ENCODE measurements at places on chromosomes 16 and 17.

GRCh38 chr16:23452572-23453337 lies at the start of gene COG7:
Gene COG7, minus strand, starts transcription at chr16:23453189. Its CDS starts 195 bp downstream, at chr16:23452994.
- DNase-seq, result peak; percentile 91

DNA sequence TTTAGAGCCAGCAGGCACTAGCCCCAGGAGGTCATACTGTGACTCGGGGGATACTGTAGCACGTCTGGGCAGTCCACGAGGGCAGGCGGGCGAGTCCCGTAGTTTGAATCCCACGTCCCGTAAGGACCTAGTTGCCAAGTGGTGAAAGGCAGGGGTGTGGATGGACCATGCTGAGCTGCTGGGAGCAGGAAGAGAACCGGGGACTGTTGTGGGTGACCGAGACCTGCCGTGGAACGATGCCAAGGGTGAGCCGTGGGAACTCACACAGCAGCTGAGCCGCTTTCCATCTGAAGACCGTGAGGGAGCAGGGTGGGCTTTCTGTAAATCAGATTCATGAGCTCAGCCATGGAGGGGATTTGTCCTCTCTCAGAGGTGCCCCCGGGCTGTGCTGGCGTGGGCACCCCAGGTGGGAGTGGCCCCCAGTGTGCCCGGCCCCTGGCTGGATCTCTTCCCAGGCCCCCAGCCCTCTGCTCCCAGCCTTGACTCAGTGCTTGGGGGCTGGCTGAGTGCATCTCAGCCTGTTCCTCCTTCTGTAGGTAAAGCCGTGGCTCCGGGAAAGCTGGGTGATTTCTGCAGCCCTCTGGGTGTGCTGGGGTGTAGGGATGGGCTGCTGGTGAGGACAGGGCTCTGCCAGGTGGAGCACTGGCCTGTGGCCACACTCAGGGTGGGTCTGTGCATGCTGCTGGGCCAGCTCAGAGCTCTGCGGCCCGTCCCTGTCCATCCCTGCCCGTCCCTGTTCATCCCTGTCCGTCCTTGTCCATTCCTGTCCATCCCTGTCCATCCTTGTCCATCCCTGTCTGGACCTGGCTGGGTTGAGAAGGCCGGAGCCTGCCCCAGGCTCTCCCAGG lies 13.6 kb downstream of the ASPSCR1 start:
- no peak for DNase-seq

GRCh38 chr17:17568772-17569195 lies 22.7 kb downstream of the PEMT start:
- DNase-seq, result peak; percentile 60

- no peak for DNase-seq
Observed at GRCh38 chr16:79595231-79595641, 5.3 kb downstream of the MAF start.

- DNase-seq, result peak; percentile 78
Observed at GRCh38 chr16:31471875-31472708, at the start of gene TGFB1I1. Gene TGFB1I1, plus strand, starts transcription at chr16:31472152. Its CDS starts 37 bp downstream, at chr16:31472189.

DNA sequence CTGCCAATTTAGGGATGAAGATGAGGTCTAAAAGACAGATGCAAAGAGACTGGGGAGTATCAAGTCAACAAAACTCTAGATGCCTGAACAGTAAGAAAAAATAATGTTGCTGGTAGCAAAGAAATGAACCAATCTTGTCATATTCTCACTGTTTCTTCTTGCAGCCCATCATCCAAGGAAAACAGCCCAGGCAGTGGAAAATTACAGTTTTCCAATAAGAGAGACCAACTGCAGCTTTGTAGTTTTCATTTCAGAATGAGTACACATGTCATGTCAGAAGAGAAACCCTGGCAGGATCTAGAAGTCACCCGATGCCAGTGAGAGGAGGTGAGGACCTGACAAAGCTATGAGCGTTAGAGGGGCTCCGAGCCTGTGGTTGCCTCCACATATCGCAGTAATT lies 500.4 kb upstream of the PSMD7 start:
- no peak for DNase-seq

GRCh38 chr17:53655591-53655990 lies 167.1 kb upstream of the KIF2B start:
- DNase-seq, result no peak

- no peak for DNase-seq
Observed at GRCh38 chr16:88552166-88552565, 18.0 kb upstream of the ZC3H18 start.

DNA sequence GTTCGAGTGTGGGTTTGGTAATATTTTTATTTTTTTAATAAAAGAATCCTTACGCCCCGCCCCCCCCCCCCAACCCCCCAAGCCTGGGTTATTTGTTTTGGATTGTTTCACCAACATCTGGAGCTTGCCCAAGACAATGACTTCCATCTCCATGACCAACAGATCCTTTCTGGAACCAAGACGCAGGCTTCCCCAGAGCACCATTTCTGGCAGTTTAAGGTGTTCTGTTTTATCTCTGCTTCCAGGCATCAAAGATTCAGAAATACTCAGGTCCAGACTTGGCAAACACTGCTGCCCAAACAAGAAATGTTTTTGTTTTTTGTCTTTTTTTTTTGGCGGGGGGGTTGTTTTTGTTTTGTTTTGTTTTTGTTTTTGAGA lies 56.1 kb downstream of the PLXDC1 start:
- DNase-seq, result no peak

DNA sequence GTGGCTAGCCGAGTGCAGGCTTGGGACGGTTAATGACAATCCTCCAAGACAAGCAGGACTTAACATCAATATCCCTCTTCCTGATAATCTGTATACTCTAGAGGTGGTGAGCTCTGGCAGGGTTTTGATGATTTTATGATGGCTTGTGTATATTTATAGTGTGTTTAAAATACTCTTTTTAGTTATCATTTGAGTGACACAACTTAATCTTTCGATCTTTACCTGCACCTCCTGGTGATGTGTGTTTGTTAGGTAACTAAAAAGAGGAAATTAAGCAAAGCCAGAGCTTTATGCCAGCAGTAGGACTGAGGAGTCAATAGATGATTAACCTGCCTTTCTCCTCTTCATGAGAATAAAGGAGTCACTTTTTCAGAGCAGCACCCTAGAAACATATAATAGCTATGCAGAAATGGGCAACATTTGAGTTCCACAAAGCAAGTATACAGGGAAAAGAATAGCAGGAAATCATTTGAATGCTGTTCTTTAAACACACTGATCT lies 210.5 kb downstream of the IRX3 start:
- DNase-seq, result no peak

GRCh38 chr16:53055541-53056391 lies 975 bp downstream of the CHD9 start:
- DNase-seq, result peak; percentile 92

GRCh38 chr17:17034496-17035075 lies 7.7 kb upstream of the MPRIP start:
- DNase-seq, result no peak

DNA sequence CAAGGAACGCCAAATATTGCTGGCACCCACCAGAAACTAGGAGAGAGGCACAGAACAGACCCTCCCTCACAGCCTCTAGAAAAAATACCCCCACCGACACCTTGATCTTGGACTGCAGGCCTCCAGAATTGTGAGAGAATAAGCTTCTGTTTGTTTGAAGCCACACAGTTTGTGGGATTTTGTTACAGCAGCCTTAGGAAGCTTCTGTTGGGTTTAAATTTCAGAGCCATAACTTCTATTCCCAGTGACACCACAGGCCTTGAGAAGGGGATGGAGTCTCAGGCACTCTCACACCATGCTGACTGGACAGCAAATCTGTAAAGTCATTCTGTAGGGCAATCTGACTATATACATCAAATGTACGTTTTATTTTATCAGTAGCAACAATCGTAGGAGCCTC lies 38.6 kb downstream of the RNF112 start:
- no peak for DNase-seq

- DNase-seq, result no peak
Observed at GRCh38 chr17:59409336-59410048, 78.0 kb downstream of the YPEL2 start.

- peak; percentile 28 for DNase-seq
Observed at GRCh38 chr17:60863892-60864707, 186.4 kb downstream of the BCAS3 start.

DNA sequence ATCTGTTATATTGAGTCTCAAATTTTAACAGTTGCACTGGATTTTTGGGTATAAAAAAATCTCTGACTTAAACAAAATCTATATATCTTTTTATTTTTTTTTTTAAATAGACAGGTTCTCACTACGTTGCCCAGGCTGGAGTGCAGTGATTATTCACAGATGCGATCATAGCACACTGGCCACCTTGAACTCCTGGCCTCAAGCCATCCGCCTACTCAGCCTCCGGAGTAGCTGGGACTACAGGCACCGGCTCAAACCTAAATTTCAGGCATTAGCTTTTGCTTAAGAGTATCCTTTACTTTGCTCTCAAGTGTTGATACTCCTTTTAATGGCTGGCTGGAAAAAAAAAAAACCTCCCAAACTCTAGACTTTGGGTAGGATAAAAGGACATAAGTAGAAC lies 61.6 kb downstream of the RPGRIP1L start:
- DNase-seq, result peak; percentile 10

DNA sequence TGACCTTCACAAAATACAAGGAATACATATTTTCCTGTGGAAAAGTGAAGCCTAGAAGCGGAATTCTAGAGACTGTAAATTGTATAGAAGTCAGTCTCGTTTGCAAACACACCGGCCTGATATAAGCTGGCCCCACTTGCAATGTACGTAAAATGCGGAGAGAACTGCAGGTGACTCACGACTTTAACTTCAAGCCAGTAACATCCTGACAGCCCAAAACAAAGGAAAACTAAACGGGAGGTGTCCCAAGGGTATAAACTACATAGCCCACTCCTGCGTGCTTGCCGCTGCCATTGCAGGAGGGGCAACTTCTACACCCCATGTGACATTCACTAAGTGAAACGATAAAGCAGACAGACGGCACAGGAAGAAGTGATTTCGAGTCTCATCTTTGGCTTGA lies 101.6 kb downstream of the CYTH1 start:
- peak; percentile 29 for DNase-seq

- no peak for DNase-seq
Observed at GRCh38 chr17:59433586-59433985, 102.1 kb downstream of the YPEL2 start.

DNA sequence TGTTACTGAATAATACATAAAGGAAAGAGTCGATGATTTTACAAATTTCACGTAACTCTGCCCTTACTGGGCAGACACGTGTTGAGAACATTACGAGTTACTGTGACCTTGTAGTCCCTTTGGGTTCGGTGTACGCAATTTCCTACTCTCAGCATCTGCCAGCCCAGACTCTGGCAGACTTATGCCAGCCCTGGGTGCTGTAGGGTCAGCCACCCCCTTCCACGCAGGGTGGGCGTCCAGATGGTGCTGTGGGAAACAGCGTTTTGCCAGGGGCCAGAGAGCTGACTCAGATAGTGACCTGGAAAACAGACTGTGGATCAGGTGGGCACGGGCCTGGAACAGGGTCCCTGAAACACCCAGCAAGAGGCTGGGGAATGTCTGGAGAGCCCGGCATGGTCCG lies 148.9 kb downstream of the RPTOR start:
- DNase-seq, result no peak

DNA sequence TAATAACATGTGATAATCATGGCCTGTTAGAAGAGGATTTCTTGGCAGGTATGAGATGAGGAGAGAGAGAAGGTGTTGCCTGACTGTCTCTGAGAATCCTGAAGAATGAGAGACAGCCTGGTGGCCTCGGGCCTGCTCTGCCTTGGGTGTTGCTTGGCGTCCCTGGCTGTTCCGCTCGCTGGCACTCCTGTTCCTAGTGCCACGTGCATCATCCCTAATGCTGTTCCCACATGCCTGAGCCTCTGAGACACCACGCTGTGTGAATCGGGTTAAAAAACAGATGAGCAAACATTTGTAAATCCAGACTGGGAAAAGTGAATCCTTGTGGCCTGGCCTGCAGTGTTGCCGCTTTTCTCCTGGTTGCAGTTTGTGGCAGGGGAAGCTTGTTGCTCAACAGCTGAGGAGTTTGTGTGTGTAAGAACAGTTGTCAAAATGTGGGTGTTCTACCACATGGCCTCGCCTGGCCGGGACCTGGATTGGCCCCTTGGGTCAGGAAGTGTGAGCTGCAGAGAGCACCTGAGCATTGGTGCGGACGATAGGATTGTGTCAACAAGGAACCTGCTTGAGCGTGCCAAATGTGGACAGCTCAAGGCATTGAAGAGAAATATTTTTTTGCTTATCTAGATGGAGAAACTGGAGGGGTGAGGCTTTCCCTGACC lies 22.0 kb downstream of the UBN1 start:
- no peak for DNase-seq

- no peak for DNase-seq
Observed at GRCh38 chr16:66220702-66221101, 145.8 kb upstream of the CDH5 start.

GRCh38 chr16:53745753-53746266 lies 41.9 kb downstream of the FTO start:
- no peak for DNase-seq

DNA sequence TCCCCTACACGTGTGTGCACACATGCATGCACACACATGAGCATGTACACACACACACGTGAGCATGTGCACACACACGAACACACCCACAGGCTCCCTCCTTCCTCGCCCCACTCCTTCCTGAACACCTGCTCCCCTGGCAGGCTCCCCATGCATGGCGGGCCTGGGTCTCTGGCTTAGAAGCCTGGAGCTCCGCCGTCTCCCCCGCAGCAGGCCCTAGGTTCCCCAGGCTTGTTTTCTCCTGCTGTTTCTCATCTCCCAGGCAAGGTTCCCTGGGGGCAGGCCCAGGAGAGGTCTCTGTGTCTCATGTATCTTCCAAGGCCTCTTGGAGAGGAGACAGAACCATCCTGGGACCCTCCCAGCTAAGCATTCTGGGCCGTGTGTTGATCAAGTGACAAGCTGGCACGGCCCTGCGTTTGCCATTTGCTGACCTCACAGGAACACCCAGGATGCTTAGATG lies 202.3 kb upstream of the CIBAR2 start:
- DNase-seq, result no peak

DNA sequence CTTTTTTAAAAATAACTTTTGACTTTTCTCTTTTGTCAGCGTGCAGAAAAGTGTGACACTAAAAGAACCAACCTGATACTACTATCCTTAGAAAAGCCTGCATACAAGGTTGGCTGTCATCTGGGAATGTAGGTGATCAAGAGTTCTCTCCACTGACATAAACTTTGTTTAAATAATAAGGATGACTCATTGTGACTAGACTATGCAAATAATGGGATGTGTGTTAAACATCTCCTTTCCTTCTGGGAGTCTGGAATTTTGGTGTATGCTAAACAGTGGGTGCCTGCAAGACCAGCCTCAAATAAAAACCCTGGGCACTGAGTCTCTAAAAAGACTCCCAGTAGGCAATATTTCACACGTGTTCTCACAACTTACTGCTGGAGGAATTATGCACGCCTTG lies 373.4 kb downstream of the CNTNAP4 start:
- no peak for DNase-seq

GRCh38 chr16:49273771-49274170 lies 7.9 kb downstream of the CBLN1 start:
- DNase-seq, result no peak

GRCh38 chr16:88300463-88300835 lies 82.3 kb upstream of the ZNF469 start:
- DNase-seq, result no peak

GRCh38 chr17:57197466-57198071 lies 58.8 kb upstream of the MSI2 start:
- DNase-seq, result no peak
